ENCODE measurements at places on chromosomes 1 and 21.

- DNase-seq = no peak
Observed at GRCh38 chr1:57532299-57532698, 108.4 kb upstream of the DAB1 start.

- DNase-seq = no peak
Observed at GRCh38 chr1:68178821-68179490, 53.4 kb downstream of the WLS start.

- DNase-seq = peak; percentile 86
Observed at GRCh38 chr1:206540044-206540780, 32.9 kb downstream of the RASSF5 start.

DNA sequence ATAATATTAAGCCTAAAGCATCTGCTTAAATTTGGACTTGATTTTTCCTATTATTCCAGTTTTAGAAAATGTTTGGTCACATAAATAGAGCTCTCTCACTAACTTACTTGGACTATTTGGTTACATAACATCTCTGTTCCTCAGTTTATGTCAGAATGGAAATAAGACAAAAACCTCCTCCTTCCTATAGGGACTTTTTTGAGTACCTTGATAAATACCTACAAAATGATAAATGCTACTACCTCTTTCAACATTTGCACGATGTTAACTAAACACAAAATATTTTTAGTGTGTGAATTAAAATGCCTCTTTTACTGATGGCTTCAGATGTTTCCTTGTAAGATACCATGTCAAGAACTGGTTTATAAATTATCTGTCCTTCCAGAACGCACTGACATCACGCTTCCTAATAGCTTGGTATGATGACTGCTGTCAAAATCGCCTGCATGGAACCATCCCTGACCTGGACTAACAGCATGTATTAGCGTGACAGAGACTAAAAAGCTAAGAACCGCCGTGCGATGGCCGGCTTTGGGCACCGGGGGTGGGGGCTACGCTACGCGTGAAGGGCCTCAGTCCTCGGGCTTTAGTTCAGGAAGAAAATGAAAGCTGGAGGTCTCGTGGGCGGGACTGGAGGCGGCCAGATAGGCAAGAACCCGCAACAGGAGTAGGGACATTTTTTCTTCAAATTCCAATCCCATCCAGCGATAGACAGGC, 133.2 kb upstream of the BARHL2 start:
- peak; percentile 6 for DNase-seq

GRCh38 chr1:173253046-173253445, 45.9 kb upstream of the TNFSF4 start:
- no peak for DNase-seq

- DNase-seq = peak; percentile 14
Observed at GRCh38 chr1:19344372-19344810, 32.3 kb downstream of the SLC66A1 start.

DNA sequence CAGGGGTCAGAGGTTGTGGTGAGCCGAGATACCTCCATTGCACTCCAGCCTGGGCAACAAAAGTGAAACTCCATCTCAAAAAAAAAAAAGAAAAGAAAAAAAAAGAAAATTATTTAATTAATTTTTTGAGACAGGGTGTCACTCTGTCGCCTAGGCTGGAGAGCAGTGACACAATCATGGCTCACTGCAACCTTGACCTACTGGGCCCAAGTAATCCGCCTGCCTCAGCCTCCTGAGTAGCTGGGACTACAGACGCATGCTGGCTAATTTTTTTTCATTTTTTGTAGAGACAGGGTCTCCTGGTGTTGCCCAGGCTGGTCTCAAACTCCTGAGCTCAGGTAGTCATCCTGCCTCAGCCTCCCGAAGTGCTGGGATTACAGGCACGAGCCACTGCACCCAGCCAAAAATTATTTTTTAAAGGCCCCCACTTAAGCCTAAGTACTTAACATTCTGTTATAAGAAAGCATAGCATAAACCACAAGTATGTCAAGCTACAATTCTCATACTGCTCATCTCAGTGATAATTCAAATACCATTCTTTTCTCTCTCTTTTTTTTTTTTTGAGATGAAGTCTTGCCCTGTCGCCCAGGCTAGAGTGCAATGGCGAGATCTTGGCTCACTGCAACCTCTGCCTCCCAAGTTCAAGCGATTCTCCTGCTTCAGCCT, 19.9 kb downstream of the NUCKS1 start:
- DNase-seq = no peak

GRCh38 chr1:201119206-201120197, 7.3 kb upstream of the CACNA1S start:
- no peak for DNase-seq

DNA sequence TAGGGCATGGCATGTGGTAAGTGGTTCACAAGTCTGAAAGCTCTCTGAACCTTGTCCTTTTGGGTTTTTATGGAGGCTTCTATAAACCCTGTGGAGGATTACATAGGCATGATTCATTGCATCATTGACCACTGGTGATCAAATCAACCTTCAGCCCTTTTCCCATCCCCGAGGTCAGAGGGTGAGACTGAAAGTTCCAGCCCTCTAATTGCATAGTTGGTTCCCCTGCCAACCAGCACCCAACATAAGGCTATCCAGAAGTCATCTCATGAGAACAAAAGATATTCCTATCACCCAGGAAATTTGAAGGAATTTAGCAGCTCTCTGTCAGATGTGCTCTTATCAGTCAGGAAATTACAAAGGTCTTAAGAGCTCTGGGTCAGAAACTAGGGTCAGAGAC, 89.5 kb upstream of the ARTN start:
- DNase-seq = no peak
